ENCODE measurements at places on chromosomes 5 and 9.

GRCh38 chr9:110426052-110426709, 88.5 kb upstream of the TXNDC8 start:
- peak; percentile 65 for DNase-seq

- no peak for DNase-seq
These were observed 499.1 kb downstream of the CDK5RAP2 start for GRCh38 chr9:120080849-120081248.

GRCh38 chr9:106019702-106020101, 325.4 kb downstream of the TMEM38B start:
- DNase-seq: no peak

- peak; percentile 69 for DNase-seq
These were observed 64.2 kb downstream of the KLF4 start for GRCh38 chr9:107425101-107426025.

GRCh38 chr5:926417-927171, 33.9 kb downstream of the TRIP13 start:
- peak; percentile 29 for DNase-seq

GRCh38 chr5:173623296-173623771, 6.9 kb upstream of the BOD1 start:
- no peak for DNase-seq

DNA sequence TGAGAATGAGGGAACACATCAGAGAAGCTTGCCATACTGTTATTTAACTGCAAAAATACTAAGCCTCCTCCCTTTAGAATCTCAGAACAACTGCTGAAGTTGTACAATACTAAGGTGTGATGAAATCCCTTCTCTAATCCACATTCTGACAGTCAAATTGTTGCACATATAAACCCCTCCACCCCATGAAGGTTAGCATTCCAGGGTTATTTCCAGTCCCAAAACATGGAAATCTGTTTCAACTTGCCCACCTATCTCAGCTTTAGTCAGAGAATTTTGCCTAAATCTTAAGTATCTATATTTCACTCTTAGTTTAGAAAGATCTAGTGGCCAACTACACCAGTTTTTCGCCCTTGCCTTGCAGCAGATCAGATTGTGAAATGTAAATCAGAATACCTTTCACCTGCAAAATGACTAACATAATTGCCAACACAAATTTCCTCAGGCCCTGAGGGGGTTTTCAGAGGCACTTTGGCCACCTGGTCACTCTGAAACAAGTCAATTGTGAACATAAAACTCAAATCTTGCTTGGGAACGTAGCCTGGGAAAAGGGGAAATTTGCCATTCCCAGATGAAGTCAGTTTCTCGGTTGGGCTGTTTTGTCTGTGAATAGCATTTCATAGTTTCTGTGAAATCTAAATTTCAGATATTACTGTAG, 93.9 kb downstream of the EFNA5 start:
- no peak for DNase-seq

GRCh38 chr5:108432024-108432423, 50.1 kb upstream of the FBXL17 start:
- DNase-seq: no peak

GRCh38 chr5:73088026-73088425, 32.3 kb upstream of the TMEM171 start:
- no peak for DNase-seq

GRCh38 chr9:93343663-93344062, 107.8 kb upstream of the FAM120A start:
- no peak for DNase-seq

- DNase-seq: no peak
These were observed 161.7 kb downstream of the OXCT1 start for GRCh38 chr5:41708604-41708940.

GRCh38 chr9:128390150-128390812, 19.1 kb downstream of the URM1 start:
- DNase-seq: no peak

DNA sequence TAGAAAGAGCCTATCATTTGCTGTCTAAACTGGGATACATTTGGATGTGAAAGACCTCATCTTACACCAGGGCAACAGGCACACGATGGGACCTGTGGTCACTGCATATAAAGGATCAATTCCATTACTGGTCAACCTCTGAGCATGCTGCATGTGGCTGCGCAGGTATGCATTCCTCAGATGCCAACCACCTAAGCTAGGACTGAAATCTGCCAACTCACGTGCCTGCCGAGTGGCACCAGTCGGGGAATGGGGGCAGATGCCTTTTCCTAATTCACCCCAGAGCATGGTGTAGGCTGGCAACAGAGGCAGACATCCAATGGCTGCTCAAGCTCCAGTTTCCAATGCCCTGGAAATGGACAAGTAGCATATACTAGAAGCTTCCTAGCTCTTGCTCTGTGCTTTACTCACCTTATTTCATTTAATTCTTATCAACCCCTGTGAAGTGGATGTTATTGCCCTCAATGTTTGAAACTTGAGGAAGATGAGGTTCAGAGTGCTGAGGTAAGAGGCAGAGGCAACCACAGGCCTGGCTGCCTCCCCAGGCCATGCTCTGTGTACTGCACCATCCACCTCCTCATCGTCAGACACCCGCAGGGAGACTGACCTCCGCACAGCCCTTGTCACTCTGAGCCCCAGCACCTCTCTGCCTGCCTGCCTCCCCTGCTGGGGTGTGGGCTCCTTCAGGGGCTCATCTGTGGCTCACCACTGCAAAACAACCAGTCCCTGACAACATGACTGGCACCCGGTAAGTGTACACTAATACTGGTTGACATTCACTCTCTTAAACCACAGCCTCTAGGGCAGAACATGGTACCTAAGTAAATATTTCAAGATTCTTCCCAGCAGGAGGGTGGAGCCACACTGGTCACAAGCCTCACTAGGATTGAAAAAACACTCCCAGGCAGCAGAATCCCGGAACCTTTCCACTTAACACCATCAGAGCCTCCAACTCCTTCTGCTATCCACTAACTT, 228.5 kb downstream of the CRB2 start:
- DNase-seq: no peak

DNA sequence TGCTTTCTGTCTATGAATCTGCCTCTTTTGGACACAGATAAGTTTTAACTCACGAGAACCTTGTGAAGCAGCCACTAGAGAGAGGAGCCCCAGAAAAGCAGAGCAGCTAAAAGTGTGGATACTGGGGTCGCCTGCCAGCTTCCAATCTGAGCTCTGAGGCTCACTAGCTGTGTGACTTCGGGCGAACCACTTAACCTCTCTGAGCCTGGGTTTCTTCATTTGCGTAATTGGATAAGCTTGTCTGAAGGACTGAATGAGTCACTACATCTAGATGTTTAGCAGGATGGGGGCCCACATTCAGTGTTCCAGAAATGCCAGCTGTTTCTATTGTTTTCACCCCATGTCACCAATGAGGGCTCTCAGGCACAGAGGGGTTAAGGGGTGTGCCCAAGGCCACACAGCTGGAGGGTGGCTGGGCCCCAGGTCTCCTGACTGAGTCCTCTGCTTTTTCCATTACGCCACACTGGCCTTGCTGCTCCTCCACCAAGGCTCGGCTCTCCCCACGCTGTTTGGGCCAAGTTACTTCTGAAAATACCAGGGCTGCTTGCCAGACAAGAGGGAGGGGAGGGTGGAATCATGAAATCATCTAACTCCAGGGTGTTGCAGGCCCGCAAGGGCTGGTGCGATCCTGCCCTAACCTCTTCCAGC, 36.2 kb downstream of the SH3PXD2B start:
- peak; percentile 100 for DNase-seq

DNA sequence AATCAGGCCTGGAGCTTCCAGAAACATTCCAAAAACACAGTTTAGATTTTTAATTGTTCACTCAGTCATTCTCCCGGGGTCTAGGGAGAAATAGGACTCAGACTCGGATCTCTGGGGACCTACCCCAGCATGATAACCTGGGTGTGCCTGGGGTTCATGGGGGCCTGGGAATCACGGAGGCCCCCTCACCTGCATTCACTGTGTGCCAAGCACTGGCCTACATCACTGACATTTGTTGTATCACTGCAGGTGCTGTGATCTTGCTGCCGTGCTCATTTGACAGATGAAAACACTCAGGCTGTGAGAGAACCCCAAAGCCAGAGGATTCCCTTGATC, 22.8 kb upstream of the ZBTB43 start:
- DNase-seq: no peak

GRCh38 chr9:93089481-93089991, 6.5 kb upstream of the CARD19 start:
- DNase-seq: no peak

DNA sequence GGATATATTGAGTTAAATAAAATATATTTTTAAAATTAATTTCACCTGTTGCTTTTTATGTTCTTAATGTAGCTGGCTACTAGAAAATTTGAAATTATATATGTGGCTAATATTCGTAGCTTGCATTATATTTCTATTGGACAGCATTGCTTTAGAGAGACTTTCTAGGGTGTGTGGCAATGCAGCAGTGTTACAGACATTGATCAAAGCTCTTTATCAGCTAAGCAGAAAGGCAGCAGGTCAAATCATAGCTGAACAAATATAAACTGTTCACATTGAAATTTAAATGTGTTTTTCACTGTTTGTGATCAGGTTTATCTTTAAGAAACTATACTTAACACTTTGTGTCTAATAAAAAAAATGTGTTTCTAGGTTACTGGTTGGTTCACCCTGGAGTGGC, 52.6 kb downstream of the ITGA2 start:
- no peak for DNase-seq

- DNase-seq: no peak
These were observed 3.1 kb upstream of the DIRAS2 start for GRCh38 chr9:90645721-90646120.

DNA sequence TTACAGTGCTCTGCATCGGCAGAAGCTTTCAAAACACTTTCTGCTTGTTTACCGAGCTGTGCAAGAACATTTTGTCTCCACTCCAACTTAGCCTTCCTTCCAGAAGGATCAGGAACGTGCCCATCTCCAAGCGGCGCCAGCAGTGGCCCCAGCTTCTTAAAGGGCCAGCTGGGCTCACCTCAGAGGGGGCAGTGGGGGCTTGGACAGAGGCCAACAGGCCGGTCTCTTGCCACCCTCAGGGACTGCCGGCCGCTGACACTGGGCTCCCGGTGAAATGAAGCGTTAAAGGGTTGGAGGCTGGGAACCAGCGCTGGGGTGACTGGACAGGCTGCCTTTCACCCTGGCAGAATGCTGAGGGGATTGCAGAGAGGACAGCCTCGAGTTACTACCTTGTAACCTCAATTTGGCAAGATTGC, 67.0 kb upstream of the RNU6ATAC start:
- peak; percentile 35 for DNase-seq

DNA sequence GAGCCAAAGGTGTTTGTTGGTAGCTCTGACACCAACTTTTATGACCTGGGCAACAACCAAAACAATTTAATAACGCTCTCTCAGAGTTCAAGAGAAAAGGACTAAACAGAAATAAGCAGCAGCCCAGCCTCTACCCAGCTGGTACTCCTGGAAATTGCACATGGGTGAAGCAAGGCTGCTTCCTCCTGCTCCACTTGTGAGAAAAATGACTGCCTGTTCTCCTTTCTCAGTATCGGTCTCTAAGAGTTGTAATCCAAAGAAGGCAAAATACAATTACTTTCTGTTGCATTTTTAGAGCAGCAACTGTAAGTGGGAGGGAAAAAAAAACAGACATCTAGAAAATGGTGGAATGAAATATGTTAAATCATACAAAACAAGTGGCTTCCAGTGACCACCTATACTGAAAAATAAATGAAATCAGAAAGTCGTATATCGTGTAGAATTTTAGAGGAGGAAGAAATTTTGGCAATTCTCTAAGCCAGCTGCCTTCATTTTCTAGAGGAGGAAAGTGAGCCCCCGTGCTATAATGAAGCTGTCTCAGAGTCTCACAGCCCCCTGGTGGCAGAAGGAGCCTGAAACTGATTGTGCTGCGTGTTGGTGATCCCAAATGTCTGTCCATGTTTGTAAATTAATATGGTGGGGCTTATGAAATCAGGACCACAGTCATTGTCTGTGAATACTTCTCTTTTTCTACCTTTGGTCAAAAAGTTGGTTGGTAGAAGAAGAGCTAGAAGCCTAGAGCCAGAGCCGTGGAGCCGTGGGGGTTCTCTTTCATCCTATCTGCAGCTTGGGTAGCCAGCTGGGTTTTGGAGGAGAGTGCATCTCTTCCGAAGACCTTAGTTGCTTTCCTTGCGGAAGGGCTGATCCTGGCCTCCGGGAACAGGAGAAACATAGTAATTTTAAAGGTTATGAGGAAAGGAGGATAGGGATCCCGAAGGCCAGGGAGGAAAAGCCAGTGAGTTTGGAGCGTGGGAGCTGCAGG, 139.9 kb downstream of the PIP5K1B start:
- no peak for DNase-seq

GRCh38 chr9:127938298-127938690, 640 bp upstream of the DPM2 start:
- no peak for DNase-seq

DNA sequence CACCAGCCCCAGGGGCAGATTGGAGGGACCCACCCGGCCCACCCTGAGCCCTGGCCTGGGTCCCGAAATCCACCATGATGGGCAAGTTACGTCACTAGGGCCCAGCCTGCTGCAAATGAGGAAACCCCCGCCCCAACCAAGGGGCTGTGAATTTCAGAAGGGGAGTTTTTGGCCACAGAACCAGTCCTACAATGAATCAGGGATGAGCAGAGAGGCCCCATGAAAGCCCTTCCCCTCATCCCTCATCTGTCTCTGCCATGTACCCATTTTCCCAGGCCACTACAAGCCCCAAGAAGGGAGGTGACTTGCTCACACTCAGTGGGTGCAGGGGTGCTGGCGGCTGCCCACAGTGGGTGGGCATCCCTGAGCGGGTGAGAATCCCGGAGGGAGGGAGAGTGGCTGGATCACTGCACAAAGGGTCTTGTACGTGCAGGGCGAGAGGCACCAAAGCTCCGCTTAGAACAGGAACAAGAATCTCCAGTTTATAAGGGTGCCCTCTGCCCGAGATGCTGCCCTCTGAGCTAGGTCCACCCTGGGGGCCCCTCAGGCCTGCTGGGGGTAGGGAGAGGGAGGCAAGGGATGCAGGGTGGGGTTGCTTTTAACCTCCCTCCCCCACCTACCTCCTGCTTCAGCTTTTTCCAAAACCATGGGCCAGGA, 10.4 kb upstream of the TCF7 start:
- DNase-seq: no peak

GRCh38 chr9:19173598-19174125, 46.4 kb upstream of the PLIN2 start:
- DNase-seq: no peak

GRCh38 chr9:14466828-14467227, 152.9 kb upstream of the NFIB start:
- no peak for DNase-seq

- DNase-seq: peak; percentile 75
These were observed 38.5 kb upstream of the GZMA start for GRCh38 chr5:55063899-55064298.
